LNCaP clone FGC (cell line): ENCODE measurements at places on chromosomes 5 and 9.

- no peak for DNase-seq
These were observed 8.3 kb downstream of the OLFM1 start for GRCh38 chr9:135095470-135096407.

GRCh38 chr9:70924380-70924779 lies 197.0 kb downstream of the TRPM3 start:
- peak; percentile 80 for DNase-seq

- DNase-seq: no peak
These were observed 272.7 kb upstream of the RGMB start for GRCh38 chr5:98500811-98501210.

DNA sequence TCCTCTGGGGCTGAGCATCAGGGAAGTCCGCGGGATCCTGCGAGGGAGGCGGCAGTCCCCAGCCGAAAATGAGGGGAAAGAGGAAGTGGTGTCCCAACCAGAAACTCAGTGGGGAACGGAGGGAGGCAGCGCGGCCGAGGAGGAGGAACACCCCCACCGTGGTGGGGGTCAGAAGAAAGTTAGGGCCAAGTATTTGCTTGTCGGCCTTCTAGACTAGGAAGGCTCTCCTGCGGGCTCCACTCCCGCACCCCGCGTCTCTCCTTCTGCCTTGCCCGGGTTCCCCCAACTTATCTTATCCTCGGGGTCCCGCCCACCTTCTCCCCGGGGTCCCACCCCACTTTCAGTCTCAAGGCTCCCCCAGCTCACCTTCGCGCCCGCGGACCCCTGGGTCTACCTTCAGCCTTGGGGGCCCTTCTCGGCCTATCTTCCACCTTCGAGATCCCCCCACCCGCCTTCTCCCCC lies 557 bp upstream of the PHF2 start:
- no peak for DNase-seq

- no peak for DNase-seq
These were observed 15.9 kb upstream of the SYNPO start for GRCh38 chr5:150624334-150625163.

DNA sequence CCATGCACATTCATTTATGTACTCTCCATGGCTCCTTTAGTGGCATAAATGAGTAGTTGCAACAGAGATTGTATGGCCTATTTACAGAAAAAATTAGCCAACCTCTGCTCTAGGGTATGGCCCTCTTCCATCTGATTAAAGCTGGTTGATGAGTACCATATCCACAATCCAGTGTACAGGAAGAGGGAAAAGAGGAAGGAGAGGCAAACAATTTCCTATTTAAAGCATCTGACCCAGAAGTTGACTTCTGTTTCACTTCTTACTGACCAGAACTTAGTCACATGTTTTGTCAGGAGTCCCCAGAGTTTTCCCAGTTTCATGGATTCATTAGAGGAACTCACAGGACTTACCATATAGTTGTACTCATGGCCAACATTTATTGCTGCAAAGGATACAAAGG lies 68.6 kb upstream of the STARD4 start:
- no peak for DNase-seq

DNA sequence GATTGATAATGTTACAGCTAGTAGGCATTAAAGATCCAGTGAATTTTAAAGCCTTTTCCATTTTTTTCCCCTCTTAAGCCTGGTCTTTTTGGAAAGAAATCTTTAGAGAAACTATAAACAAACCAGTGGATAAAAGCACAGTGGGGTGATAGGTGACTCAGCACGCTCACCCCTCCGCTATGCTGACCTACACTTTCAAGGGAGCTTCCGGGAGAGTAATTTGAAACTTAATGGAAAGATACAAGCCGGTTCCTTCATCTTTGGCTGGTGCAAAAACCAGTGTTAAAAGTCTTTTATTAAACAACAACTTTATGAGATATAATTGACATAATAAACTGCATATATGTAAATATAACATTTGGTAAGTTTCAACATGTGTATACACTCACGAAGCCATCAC lies 27.0 kb upstream of the ALDOB start:
- DNase-seq: no peak

- no peak for DNase-seq
These were observed 37.3 kb upstream of the NOTCH1 start for GRCh38 chr9:136582977-136583735.

DNA sequence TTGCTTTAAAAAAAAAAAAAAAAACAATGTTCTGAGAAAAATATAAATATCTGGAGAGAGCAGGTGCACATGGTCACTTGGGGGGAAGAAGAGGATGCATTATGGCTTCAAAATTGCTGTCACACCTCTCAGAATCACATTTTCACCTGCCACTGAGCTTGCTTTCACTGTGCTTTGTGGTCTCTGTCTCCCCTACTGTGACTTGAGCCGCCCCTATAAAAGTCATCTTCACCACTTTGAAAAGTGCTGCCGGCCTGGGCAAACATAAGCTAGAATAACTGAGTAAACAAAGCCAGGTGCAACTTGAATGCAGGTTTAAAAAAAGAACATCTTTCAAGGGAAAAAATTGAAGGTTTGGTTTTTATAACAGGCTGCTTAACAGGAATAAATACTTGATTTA lies 368.1 kb upstream of the GRIA1 start:
- DNase-seq: no peak

DNA sequence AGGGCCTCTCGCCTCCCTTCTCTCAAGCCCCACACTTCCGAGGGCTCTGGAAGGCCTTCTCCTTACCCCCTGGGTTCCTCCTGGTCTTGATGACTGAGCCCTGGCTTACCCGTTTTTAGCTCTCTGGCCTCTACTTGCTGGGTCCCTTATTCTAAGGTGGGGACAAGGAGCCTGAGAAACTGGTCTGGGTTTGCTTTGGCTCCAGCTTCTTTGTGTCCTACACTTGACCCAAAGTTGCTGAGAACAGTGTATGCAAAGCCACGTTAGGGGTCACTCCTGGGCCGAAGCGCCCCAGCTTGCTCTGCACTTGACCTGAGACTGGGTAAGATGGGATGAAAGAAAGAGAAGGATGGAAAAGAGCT lies 788 bp downstream of the ZNF346 start:
- no peak for DNase-seq

DNA sequence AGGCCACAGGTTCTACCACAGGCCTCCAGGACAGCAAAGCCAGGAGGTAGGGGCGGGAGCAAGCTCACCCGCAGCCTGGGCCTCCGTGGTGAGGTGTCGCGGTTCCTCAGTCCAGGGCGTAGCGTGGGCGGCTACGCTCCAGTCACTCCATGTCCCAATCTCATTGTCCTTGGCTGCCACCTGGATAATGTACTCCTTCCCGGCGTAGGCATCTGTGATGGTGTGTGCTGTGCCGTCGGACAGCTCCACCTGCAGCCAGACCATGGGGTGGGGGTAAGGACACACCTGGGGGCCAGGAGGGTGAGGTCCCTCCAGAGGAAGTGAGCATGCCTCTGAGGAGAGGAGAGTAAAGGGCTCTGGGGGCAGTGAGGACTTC lies 29.8 kb upstream of the ENHO start:
- no peak for DNase-seq

GRCh38 chr9:2478421-2478820 lies 143.2 kb upstream of the VLDLR start:
- no peak for DNase-seq

GRCh38 chr5:111984044-111984443 lies 227.1 kb upstream of the NREP start:
- DNase-seq: no peak

- no peak for DNase-seq
These were observed 1809.2 kb upstream of the ACO1 start for GRCh38 chr9:30575218-30575617.

DNA sequence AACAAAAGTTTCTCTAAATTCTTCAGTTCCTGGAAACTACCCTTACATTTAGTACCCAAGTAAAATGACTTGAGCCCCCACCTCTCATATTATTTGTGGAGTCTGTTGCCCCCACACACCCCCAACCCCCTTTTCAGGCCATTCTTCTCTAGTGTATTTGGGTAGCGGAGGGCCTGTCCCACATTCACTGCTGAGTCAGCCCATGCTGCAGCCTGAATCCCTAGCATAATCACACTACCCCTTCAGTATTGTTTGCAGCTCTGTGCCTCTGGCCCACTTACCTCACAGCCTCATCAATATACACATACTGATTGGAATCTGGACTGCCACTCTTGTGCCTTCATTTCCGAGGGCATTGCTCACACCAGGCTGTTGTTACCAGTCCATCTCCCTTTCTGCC lies 26.8 kb downstream of the RGS7BP start:
- DNase-seq: no peak

DNA sequence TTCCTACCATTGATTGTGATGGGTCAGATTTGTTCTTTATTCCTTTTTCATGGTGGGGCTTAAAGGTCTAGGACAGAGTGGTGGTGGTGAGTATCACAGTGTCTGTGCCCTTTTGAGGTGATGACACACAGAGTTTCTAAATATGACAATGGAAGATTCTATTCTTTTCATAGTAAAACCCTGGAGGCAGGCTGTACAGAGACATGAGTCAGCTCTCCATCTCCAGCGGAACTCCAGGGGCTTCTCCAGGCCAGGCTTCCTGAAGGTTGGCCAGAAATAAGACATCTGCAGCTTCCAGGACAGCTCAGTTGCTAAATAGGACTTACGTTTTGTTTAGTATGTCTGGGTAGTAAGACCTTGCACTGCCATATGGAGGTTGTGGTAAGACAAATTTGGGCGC lies 229.5 kb downstream of the CD180 start:
- DNase-seq: no peak

DNA sequence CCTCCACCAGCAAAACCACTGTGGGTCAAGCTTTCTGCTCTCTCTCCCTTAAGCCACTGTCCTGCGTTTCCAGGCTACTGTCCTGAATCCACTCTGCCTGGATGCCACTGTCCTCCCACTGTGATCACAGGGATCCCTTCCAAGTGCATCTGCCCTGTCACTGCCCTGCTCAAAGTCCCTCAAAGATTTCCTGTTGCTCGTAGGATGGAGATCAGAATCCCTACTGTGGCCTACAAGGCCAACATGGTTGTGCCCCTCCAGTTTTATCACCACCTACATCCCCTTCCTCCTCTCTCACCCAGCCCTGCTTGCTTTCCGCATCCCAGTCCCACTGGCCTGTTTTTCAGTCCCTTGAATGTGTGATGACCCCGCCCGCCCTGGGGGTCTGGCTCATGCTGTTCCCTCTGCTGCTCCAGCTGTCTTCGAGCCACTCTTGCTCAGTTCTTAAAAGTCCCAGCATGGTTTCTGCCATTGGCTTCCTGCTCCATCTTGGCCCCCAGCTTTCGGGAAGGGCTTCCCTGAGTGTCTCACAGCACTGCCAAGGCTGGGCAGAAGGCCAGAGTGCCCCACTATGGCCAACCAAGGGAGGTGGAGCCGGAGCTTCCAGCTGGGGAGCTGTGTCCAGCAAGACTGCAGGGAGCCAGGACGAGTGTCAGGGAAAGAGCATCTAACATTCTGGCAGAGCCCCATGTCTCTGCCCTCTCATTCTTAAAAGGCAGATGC lies 12.9 kb upstream of the FRRS1L start:
- DNase-seq: no peak

- DNase-seq: no peak
These were observed 468.8 kb downstream of the BNC2 start for GRCh38 chr9:16401701-16402100.
